ENCODE measurements at places on chromosomes 11 and 22.

- no peak for DNase-seq
Measured at GRCh38 chr11:2096919-2097301, 42.3 kb downstream of the IGF2 start.

GRCh38 chr22:38272373-38273134 lies at the start of gene TMEM184B:
TMEM184B (minus strand) TSS chr22:38273010; CDS start chr22:38247961, 25,049 bp downstream.
- peak; percentile 98 for DNase-seq

GRCh38 chr11:26859416-26859815 lies 134.5 kb upstream of the FIBIN start:
- DNase-seq: no peak

- DNase-seq: peak; percentile 62
Measured at GRCh38 chr22:24400726-24401596, 26.4 kb upstream of the ADORA2A start.

DNA sequence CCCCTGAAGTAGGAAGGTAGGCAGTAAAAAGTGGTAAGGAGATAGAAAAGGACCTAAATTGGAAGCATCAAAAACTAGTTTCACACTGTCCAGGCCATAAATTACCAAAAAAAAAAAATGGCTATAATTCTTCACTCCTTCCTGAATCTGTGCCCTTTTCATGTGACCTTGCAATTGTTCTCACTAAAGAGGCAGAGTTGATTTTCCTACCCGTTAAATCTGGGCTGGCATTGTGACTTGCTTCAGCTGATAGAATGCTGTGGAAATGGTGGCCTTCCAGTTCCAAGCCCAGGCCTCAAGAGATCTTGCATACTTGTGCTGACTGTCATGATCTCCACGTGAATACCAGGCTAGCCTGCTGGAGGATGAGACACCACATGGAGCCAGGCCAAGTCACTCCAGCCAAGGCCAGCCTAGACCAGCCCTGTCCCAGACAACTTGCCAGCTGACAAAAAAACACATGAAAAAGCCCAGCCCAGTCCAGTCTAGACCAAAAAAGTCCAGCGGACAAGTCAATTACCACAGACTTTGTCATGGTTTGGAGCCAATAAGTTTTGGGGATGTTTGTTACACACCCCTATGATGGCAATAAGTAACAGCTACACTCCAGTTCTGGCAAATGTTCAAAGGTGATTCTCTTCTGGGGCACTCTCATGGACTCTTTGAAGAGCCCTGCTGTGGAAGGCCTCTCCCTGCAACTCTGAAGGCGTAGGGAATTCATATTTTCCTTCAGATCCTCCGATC lies 51.4 kb upstream of the NUP50 start:
- no peak for DNase-seq

- peak; percentile 18 for DNase-seq
Measured at GRCh38 chr11:34926101-34926830, 9.8 kb downstream of the PDHX start.

GRCh38 chr11:78708388-78708787 lies 133.7 kb upstream of the NARS2 start:
- DNase-seq: no peak

DNA sequence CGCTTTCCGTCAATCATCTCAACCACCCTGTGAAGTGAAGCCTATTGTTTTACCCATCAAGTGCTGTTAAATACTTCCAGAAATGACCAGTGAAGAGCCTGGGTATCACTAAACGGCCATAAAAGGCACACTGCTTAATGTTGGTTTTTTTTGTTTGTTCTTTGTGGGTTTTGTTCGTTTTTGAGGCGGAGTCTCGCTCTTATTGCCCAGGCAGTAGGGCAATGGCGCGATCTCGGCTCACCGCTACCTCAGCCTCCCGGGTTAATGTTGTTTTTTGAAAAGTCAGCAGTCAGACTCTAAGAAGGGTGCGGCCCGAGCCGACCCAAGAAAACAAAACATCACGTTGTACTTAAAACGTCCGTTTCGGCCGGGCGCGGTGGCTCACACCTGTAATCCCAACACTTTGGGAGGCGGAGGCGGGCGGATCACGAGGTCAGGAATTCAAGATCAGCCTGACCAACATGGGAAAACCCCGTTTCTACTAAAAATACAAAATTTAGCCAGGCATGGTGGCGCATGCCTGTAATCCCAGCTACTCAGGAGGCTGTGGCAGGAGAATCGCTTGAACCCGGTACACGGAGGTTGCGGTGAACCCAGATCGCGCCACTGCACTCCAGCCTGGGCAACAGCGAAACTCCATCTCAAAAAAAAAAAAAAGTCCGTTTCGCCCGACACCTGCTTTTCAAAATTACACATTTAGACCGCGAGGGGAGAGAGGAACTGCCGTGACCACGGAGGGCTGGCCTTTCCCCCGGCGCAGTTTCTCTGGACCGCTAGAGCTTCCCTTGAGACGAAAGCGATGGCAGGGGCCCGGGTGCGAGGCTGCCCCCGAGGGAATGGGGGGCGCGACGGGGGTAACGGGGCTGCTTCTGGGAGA lies 714 bp downstream of the CD59 start:
- peak; percentile 75 for DNase-seq

- no peak for DNase-seq
Measured at GRCh38 chr11:69697469-69697843, 6.4 kb downstream of the FGF19 start.

All from GM13976 (cell line).